Ascending aorta (tissue), 2 donors: ENCODE measurements at places on chromosomes 11 and 22.

- no peak for DNase-seq
Measured at GRCh38 chr11:131957875-131958274, 587.5 kb downstream of the NTM start.

DNA sequence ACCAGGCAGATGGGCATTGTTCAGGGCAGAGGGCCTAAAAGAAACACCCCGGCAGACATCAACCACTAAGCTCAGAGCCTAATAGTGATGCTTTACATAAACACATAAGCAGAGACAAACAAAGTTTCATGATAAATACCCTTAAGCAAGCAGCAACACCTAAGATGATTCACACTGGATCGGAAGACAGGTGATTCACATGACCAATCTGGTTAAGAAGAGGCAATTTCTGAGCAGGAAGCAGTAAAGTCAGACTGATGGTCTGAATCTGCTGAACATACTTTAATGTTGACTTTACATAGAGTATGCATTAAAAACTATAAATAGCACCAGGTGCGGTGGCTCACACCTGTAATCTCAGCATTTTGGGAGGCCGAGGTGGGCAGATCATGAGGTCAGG is 56.1 kb downstream of the SYN3 start:
- no peak for DNase-seq

DNA sequence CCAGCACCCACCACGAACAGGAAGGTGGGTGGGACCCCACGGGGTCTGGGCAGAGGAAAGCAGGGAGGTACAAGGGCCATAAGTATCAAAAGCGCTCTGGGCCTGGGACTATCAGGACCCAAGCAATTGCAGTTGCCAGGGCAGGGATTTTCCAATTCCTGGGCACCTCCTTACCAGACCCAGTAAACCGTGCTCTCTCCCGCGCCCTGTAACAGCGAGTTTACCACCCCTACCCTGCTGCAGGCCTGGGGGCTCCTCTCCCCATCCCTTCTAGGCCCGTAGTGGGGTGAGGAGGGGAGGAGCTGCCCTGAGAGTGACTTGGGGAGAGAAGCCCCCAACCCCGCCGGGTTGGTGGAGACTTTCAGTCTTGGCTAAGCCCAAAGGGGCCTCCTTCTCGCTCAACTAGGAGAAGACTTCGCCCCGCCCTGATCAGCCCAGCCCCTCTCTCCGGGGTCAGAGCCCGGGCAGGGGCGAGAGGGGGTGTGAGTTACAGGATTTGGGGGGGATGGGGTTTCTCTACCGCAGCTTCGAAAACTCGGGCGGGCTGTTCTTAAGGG is 5.4 kb downstream of the PAX6 start:
- no peak for DNase-seq

GRCh38 chr11:132862137-132862536 is 670.2 kb downstream of the OPCML start:
- no peak for DNase-seq

GRCh38 chr11:60939855-60940254 is 12.1 kb downstream of the SLC15A3 start:
- DNase-seq, result no peak

DNA sequence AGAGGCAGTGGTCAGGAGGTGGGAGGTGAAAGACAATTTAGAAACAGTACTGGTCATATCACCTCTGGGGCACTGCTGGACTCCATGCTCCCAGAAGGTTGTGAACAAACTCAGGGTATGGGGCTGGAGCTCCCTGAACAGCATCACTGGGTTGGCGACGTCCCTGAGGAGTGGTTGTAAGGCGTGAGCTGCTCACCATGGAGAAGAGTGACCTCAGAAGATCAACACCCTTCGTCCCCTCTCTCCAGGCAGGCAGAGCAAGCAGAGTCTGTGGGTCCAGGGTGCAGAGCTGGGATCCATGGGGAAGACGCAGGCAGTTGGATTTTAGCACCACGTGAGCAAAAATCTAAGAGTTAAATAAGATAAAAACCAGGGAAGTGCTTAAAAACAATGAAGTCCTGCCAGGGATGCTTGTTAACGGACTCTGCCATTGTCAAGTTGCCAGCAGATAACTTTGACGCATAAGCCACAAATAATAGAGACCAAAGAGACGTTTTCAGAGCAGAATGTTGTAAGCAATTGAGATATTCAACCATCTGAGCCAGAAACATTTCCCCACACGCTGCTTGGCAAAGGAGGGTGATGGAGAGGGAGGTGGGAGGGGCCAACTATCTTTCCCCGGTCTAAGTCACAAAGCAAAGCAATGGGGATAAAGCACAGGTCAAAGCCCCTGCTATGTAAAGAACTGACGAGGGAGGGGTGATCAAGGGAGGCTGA is 13.6 kb downstream of the PNPLA5 start:
- no peak for DNase-seq

- DNase-seq, result no peak
Measured at GRCh38 chr11:115067471-115067870, 389.1 kb downstream of the NXPE2 start.

GRCh38 chr11:86136538-86136937 is 67.7 kb upstream of the PICALM start:
- no peak for DNase-seq

DNA sequence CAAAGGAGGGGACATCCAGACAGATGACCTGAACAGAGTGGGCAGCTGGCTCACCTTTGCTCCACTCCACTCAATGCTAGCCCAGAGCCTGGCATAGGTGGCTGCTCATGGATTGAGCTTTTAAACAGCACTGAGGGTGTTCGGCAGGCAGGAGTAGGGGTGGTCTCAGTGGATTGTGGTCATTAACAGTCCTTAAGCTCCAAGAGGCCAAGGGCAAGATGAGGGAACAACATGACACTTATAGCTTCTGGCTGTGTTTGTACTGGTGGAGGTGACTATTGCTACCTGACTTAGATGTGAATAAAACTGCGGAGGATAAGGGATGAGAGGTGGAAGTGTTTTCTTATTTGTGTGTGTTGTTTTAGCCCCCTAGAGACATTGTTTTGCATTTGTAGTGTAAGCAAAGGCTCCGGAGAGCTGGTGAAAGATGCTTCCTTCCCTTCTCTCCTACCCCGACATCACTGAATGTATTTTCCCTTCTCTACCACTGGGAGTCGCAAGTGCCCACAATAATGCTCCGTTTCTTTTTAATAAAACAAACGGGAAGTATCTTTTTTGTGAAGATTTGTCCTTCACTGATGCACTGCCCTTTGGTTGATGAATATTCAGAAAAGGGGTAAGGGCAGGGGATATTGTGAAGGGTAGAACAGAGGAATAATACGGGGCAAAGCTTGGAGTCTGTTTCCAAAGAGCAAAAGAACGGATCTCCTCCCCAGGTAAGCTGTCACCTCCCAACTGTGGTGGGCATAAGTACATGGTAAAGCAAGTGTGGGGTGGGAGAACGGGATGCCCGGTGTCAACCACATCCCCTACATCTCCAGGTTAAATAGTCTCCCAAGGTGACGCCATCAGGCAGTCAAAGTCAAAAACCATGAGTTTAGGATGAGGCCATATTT is 27.5 kb upstream of the MTNR1B start:
- DNase-seq, result no peak

GRCh38 chr11:101475699-101476098 is 108.1 kb downstream of the TRPC6 start:
- no peak for DNase-seq

DNA sequence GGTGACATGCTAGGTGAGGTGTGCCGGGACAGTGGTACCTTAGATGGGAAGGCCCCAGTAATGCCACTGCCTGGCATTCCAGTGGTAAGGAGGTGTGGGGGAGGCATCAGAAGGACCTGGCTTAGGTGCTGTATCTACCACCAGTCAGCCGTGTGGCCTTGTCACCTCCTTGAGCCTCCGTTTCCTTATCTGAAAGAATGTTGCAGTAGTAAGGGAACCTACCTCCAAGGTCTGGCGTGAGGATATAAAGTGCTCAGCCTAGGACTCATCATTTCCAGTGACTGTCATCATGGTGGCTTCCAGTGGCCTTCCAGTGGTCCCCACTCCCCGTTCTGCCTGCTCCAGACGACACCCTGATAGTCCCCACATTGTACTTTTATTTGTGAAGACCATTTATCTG is 6.8 kb upstream of the DUSP18 start:
- DNase-seq, result no peak

- DNase-seq, result no peak
Measured at GRCh38 chr22:43831561-43832392, 19.7 kb upstream of the EFCAB6 start.

GRCh38 chr11:134343646-134344045 is 11.9 kb downstream of the GLB1L2 start:
- DNase-seq, result no peak

DNA sequence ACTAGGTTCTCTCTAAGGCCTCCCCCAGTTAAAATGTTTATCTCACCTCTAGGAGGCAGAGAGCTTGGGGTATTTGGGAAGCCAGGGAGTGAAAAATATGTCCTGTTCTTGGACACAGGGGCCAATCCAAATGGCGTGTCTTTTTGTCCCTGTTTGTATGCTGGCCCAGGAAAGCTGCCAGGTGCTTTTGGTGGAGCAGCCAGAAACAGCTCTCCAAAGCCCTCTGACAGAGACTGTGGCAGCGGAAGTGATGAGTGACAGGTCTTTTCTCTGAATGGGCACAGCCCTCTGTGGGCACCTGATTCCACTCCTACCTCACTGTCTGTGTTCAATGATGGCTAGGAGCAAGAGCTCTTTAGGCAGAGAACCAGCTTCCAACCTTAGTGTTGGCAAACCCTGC is 106.4 kb upstream of the KIRREL3 start:
- DNase-seq, result no peak

DNA sequence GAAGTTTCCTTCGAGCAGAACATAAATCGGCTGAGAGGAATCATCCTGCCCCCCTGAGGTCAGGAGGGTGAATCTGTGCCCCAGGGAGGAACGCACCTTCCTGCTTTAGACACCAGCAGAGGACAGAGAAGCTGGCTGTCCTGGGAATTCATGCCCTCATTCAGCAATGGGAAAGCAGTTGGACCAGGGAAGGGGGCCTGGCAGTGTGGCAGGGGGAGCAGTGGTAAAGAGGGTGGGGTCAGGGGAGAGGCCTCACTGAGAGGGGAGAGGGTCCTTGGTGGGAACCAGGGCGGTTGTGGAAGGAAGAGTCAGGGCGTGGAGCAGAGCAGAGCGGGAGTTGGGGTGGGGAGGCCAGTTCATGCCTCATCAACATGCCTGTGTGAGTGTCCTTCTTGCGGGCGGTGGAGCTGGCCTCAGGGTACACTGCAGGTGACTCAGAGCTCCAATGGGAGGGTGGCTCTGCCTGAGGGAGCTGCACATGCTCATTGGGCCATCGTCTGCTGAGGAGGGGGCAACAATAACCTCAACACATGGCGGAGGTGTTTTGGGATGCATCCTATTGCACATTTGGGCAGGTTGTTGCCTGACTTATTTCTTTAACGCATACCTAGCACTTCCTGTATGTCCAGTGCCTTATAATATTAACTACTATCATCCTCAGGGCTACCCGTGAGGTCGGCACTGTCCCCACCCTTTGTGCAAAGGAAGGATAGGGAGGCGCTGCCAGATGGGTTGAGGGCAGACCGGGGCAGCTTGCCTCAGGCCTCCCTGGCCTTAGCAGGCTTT is 23.2 kb downstream of the MED15 start:
- no peak for DNase-seq

DNA sequence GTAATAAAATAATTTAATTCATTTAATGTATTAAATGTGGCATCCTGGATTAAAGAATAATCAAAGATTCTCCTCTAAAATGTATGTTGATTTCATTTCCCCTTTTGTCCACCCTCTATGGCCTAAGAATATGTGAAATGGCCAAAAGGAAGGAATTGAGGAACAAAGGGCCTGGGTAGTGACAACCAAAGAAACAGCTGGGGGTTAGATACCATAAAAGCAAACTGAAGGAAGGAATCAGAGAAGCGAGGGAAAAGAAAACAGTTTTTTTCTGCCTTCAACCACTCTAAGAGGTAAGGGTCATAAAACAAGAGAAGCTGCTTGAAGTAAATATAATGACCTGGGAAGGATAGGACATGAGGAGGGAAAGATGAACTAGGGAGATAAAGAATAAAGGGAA is 139.3 kb downstream of the FAM76B start:
- no peak for DNase-seq

GRCh38 chr11:46296528-46297448 is 19.3 kb downstream of the CREB3L1 start:
- no peak for DNase-seq

- no peak for DNase-seq
Measured at GRCh38 chr11:14012846-14013245, 50.3 kb downstream of the SPON1 start.

DNA sequence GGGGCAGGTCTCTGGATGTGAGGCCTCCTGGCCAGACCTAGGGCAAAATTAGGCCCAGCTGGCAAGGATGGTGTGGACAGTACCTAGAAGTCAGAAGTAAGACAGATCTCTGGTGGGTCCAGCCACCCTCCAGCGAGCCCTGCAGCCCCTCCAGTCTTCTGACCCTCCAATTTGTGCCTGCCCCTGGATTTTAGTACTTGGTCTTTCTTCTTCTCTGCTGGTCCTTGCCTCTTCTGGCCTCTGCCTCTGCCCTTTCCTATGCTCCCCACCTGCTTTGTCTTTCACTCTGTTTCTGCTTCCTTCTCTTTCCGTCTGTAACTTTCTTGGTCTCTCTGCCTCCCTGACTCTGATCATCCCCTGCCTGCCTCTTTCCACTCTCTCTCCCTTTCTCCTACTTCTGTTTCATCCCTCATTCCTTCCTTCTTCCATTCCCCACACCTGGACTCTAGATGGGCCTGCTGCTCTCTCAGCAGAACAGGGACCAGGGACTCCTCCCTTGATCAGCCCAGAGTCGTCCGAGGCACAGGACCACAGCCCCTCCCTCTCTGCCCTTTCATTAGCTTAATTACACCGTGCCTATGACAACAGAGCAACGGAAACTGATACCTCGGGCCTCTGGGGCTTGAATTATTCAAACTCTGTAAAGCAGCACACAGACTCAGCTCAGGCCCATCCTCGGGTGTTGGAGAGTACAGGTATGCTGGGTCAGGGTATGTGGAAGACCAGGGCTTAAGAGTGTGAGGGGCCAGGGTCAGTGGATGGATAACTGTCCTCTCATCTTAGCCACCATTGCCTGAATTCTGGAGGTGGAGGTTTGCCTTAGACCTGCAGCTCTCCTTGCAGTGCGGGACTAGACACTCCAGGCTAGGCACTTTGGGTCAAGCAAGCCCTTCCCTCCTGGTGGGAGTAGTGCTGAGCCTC is at the start of gene CHRNA10:
Gene CHRNA10, minus strand, starts transcription at position 51 of the 921 bp plus-strand sequence. CDS start 72 bp downstream, outside the sequence.
- no peak for DNase-seq

DNA sequence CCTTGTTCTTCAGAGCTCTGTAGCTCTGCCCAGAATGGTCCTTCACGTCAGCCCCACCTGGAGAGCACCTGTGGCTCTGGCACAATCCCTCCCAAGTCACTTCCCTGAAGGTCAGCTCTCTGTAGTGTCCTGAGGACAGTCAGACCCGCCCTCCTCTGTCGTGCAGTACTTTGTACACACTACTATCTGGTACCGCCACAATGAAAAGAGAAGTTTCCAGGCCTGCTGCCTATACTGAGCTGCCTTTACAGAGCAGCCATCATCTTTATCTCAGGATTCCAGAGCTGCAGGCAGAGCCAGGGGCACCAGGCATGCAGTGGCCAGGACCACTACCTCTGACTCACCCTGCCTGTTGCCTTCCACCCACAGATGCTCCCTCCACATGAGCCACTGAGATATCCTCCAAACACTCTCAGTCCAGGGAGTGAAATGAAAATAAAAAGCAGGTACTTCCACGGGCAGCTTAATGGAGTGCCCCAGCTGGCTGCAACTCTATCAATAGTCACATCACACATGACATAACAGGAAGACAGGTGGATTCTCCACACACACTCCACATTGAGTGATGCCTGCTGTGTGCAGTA is 7.3 kb downstream of the PACSIN2 start:
- DNase-seq, result no peak

- no peak for DNase-seq
Measured at GRCh38 chr22:50674606-50675552, 2.3 kb downstream of the SHANK3 start.
